NCI-H1694 treated with DMSO at 0.1 percent for 48 hours (cell line): ENCODE measurements at places on chromosomes 7 and 10.

DNA sequence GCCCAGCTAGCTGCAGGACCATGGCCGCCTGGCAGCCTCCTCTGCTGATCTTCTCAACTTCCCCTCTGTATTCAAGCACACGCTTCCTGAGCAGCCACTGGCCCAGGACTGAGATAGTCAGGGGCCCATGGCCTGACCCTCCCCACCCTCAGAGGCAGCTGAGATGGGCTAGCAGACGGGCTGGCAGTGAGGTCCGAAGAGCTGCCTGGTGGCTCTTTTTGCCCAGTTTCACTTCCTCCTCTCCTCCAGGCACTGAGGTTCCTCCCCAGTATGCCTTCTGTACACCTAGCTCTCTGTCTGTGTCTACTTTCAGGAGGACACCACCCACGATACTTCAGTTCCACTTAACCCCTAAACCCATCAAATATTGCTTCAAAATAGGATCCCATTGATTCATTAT lies 395.6 kb downstream of the TNS3 start:
- no peak for DNase-seq

DNA sequence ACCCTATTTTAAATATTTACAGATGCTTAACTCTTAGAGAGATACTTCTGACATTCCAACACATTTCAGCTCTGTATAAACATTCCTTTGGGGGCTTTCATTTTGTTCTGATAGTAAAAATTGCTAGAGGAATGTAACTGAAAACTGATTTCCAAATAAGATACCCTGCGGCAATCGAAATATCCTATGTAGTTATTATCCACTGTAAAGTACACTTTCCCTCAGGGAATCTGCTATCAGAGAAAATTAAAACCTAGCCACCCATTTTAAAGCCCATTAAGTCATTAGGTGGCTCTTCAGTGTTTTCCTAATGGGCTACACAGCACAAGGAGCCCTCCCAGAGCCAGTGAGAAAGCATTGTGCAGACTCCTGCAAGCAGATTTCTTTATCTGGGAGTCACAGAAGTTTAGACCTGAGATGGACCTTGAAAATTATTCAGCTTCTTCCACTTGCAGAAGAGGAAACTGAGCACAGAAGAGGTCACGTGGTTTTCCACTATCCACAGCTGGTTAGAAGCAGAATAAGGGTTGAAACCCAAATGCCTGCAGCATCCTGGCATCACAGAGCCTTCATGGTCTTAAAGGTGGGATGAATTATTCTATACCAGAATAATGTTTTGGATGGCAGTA lies 12.6 kb upstream of the CPVL start:
- no peak for DNase-seq

DNA sequence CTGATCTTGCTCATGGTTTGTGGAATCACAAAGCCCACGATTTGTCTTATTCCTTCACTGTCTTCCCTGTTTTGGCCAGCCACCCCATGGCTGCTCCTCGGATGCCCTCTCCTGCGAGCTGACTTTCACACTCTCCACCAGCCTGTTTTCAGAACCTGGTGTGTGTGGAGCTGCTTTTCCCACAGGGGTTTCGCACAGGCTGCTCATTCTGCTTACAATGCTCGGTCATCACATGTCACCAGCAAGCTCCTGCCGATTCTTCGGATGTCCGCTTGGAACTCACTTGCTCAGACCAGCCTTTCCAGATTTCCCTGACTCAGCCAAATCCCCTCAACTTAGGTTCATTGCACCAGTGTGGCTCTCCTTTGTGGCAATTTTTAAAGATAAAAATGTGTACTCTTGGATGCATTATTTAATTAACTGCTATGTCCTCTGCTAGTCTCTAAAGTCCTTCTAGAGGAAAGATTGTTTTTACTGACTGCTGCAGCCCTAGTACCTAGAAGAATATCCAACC lies 1018.6 kb upstream of the LRRTM3 start:
- DNase-seq, result no peak

DNA sequence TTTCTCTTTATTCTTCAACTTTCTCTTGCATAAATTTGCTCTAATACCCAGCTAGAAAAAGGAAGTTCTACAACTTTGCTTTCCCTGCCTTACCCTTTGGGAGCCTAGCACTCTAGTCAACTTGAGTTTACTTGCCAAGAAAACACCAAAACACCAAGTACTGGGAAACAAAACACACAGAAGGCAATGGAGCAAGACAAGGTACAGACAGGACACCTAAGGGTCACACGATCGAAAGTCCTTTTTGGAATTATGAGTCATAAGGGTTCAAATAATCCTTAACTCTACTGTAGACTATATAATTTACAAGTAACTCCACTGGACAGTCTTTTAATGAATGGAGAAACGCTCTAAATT lies 42.6 kb upstream of the ANAPC16 start:
- no peak for DNase-seq

DNA sequence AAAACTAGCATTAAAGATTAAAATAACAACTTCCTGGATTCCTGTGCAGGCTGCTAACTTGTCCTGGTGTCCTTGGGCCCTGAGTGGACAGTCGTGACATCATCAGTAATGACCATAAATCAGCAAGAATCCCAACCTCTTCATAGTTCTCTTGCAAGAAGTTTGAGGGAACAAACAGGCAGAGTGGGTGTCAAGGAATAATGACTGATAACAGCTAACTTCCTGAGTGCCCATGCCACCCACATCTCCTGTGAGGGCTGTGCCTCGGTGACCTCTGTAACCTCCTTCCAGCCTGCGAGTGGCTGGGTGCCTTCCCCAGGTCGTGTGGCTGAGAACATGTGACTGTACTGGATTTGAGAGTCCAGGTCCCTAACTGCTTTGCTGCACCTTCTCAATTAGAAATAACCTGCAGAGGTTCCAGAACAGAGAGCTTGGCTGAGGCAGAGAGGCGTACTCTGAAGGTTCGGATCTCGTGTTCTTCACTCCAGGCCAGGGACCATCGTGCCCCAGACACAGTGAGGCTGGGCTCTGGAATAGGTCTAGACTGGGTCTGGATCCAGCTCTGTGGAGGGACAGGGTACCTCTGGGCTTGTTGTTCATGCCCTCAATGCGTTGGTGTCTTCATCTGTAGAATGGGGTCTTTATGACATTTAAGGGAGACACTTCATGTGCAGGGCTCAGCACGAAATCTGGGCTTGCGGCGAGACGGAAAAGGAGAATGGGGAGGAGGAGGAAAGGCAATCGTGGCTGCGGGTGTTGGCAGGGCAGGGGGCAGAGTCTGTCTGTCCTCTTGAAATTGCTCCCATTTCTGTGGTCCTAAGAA lies 313.1 kb upstream of the ZNF32 start:
- no peak for DNase-seq

DNA sequence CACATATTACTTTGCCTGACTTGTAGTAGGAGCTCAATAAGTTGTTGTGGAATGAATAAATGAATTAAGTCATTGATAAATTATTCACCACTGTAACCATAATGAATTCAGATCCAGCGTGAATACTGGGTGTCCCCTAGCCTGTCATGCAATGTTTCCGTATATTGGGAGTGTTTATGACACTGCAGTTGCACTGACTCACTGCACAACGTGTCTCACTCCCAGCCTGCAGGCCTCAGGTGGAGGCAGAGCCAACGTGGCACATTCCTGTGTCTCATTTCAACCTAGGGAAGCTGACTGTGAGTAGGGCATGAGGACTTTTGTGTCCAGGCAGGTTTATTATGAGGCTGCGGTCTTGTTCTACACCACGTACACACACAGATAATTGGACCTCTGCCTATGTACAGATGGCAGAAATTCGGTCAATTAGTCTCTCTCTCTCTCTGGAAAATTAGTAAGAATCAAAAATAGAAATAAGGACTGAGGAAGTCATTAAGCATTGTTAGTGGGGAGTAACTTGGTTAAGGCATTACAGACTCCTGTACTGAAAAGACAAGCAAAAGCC lies 299.1 kb upstream of the IGFBP3 start:
- DNase-seq, result no peak

- no peak for DNase-seq
Measured at GRCh38 chr7:131100357-131101054, 227.2 kb upstream of the MKLN1 start.

- DNase-seq, result no peak
Measured at GRCh38 chr10:14397066-14397465, 66.3 kb upstream of the FRMD4A start.

- DNase-seq, result no peak
Measured at GRCh38 chr10:51215951-51216834, 141.9 kb downstream of the PRKG1 start.

- DNase-seq, result no peak
Measured at GRCh38 chr7:155762655-155763054, 49.6 kb downstream of the SHH start.

DNA sequence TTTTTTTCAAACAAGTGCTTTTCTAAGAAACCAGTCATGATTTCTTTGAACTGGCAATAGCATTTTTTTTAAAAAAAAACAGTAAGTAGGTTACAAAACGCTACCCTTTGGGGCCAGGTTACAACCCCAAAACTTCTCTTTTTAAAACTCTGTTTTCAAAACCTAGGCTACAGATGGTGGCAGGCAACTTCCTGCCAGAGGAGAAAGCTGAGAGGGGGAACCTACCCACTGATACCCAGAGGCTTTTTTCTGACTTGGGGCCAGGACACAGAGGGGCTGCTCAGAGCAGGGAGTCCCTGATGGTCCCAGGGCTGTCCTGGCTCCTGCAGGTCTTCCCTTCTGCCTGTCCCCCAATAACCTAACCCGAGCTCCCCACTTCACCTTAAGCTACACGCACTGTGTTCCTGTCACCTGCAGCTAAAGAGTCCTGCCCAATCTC lies 6.9 kb downstream of the STN1 start:
- no peak for DNase-seq

DNA sequence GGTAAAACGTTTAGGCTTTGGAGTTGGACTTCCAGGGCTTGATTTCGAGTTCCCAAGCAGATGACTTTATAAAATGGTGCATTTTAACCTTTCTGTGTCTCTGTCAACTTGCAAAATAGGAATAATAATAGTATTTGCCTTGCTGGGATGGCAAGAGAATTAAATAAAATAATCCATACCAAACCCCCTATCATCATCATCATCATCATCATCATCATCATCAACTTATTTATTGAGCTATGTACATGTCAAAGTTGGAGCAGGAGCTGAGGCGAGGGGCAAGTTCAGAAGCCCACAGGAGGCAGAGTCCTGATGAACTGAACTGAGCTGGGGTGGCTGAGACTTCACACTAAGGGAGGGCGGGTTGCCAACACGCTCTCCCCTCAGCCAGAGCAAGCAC lies 51.7 kb upstream of the KCNMA1 start:
- DNase-seq, result no peak

- DNase-seq, result no peak
Measured at GRCh38 chr10:77163670-77164348, 473.8 kb downstream of the KCNMA1 start.

DNA sequence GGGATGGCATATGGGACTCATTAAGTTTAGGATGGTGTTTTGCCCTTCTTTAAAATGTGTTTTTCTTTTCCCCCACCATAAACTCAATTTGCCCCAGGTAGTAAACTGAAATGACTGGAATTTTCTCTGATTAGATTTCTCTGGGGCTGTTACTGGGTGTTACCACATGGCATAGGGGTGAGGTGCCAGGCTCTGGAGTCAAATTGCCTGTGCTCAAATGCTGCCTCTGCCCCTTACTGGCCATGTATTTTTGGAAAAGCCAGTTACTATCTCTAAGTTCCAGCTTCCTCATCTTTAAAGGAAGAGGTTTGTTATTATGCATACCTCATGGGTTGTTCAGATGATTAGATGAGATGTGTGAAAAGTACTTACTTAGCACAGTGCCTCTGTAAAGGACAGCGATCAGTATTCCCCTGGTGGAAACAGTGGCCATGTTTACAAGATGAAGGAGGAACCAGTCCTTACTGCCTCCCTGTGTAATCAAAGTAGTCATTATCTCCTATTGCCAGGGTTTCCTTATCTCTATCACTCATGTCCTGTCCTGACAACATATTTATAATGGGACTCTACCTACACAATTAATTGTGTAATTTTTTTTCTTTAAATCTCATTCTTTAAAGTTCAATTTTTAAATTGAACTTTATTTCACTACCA lies 352.0 kb downstream of the KCNMA1 start:
- DNase-seq, result no peak

- DNase-seq, result no peak
Measured at GRCh38 chr7:40996233-40996677, 706.6 kb downstream of the INHBA start.

DNA sequence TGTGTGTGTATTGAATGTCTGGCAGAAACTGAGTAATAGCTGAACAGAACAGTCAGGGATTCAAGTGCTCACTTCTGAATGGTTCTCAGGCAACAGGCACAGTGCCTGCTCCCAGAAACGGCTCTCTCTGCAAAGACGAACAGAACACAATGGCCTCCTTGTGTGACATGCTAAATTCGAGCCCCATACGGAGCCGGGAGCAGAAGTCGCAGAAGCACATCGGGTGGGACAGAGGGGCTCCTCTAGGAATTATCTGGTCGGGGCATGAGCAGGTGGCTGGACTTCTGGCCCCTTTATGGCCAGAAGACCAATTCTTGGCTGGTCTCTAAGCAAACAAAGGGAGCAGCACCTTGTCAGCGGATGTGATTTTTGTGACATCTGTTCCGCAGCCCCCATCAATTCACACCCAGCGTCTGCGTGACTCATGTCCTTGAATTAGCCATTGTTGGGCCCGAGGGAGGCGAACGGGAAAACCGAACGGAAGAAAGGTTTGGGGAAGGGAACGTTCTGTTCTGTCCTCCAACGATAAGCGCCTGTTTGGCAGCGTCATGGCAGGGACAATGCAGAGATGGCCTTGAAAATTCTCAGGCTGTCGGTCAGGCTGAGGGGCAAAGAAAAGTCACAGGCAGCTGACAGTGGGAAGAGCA lies 47.3 kb upstream of the NPTX2 start:
- no peak for DNase-seq

GRCh38 chr10:80161321-80162083 lies 29.0 kb downstream of the PLAC9 start:
- peak; percentile 23 for DNase-seq

- no peak for DNase-seq
Measured at GRCh38 chr7:44060948-44061644, 4.3 kb downstream of the PGAM2 start.

DNA sequence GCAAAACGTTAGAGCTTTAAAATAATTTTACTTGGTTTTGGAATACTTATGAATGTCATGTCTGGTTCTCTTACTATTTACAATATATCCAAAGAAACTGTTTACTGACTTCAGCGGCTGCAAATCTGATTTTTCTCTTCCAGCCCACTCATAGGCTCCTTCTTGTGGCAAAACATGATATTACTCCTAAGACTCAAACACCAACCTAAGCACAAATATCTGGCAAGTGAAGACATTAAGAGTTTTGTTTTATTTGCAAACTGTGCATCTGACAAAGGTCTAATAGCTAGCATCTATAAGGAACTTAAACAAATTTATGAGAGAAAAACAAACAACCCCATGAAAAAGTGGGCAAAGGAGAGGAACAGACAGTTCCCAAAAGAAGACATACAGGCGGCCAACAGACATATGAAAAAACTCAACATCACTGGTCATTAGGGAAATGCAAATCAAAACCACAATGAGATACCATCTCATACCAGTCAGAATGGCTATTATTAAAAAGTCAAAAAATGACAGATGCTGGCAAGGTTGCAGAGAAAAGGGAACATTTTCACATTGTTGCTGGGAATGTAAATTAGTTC lies 20.3 kb upstream of the GJC3 start:
- DNase-seq, result no peak

DNA sequence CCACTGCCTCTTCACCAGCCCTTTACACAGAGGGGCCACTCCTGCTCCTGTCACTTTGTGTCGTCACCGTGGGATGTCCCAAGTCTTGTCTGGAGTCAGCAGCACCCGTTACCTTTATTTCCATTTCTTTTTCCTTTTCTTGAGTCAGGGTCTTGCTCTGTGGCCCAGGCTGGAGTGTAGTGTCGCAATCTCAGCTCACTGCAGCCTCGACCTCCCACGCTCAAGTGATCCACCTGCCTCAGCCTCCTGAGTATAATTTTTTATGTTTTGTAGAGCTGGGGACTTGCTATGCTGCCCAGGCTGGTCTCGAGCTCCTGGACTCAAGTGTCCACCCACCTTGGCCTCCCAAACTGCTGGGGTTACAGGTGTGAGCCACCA lies 28.6 kb upstream of the ADGRA1 start:
- DNase-seq, result no peak
